ENCODE measurements at places on chromosomes 1 and 21.
A peak's percentile ranks its signal among the peaks of the same experiment; 100 is the strongest.

- DNase-seq = no peak
Measured at GRCh38 chr1:30706528-30706927, 16.9 kb downstream of the MATN1 start.

- no peak for DNase-seq
Measured at GRCh38 chr1:44020464-44020863, 10.8 kb downstream of the SLC6A9 start.

- no peak for DNase-seq
Measured at GRCh38 chr1:31101147-31101502, 35.6 kb upstream of the PUM1 start.

GRCh38 chr1:109478806-109479205, 4.9 kb upstream of the ATXN7L2 start:
- DNase-seq = peak; percentile 24

DNA sequence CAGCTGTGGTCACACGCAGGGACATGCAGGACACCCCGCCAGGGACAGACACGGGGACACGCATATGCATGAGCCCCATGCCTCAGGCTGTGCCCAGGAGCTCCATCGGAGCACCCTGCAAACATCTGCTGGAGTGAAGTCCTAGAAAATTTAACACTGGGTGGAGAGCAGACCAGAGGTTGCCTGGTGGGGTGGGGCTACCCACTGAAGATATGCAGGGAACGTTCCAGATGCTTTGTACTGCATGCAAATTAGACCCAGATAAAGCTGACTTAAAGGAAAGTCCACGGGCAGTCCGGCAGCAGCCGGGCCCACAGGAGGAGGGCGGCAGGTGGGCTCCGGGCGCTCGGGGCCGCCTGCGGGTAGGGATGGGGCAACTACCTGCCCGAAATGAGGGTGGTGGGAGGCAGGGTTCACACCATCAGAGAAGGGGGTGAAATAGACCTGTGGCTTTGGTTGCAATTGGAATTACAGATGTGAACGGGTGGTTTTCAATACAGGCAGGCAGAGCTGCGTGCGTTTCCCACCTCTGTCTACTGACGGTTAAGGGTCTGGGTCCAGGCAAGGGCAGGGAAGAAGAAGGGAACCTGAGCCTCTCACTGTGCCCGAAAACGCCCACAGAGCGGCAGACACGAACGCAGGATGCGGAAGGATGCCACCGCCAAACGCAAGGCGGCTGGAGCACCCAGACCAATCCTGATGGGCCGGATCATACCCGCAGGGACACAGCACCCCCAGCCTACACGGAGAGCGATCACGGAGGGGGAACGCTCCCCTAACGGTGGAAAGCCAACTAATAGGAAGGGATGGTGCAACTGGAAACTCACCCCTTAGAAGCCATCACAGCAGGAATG, 21.0 kb downstream of the CFAP74 start:
- DNase-seq = no peak

GRCh38 chr21:24844671-24845070, 762.6 kb downstream of the MRPL39 start:
- no peak for DNase-seq

- no peak for DNase-seq
Measured at GRCh38 chr1:235317168-235317567, 10.8 kb downstream of the ARID4B start.

Data from activated CD4-positive, alpha-beta T cell treated with anti-CD3 and anti-CD28 coated beads, Interleukin-10, Interleukin-2, amounts not matched to agents 100 ng/mL and 50 ng/mL, durations not matched to agents 16 hours and 8 hours (primary cell).